ENCODE measurements at places on chromosomes 5 and 9.
A peak's percentile ranks its signal among the peaks of the same experiment; 100 is the strongest.

- no peak for DNase-seq
These were observed 34.1 kb upstream of the MSX2 start for GRCh38 chr5:174690271-174690670.

DNA sequence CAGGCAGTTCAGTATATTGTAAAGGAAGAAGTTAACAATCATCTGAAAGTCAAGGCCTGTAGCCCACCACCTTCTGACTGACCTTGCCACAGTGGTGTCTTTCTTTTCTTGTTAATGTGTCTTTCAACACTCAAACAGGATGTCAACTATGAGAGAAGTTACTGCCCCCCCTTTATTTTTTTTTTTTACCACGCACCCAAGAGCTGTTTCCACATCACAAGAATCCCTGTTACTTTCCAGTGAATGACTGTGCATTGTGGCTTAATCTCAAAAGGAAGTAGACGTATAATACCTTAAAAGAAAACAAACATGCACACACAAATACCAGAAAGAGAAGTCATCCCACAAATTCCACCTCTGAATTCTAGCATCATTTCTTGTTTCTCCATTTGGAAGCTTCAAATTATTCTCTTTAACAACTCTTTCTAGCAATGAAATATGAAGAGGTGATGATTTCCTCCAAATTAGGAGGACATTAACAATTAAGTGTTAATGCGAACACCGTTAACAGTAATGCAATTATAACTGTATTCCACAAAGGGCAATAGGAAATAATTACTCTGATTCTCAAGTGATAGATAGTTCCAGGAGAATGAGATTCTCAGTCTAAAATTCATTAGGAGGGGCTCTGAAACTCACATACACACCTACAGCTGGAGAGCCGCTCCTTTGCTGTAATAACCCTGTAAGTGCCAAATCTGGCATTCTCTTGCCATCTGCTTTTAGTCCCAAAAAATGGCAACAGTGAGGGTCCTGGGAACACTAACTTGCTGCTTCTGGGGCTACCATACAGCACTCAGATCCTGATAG, 201.0 kb downstream of the EFNA5 start:
- no peak for DNase-seq

DNA sequence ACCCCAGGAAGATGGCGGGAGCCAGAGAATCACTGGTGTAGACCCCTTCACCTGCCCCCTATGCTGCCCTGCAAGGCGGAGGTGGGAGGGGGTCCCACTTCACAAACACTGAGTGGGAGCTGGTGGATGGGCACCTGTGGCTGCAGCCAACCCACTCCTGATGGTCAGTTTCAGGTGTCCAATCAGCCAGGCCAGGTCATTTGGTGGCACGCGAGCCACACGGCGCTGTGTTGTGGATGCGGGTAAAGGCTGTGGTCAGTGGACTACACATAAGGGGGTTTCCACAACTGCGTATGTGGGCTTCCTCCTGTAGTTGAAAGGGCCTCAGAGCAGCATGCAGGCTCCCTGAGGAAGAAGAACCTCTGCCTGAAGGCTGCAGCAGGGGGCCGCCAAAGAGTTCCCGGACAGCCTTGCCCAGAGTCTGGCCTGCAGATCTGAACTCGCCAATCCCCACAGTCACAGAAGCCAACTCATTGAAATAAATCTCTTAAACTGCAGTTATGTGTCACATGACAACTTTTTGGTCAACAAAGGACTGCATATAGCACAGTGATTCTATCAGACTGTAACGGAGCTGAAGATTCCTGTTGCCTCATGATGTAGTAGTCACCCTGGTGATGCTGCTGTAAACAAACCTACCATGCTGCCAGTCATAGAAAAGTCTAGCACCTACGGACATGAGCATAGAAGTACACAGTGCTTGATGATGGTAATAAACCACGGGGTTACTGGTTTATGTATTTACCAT, 284.7 kb upstream of the IRX2 start:
- no peak for DNase-seq

GRCh38 chr9:89426384-89426961, 71.4 kb downstream of the SEMA4D start:
- DNase-seq: no peak

DNA sequence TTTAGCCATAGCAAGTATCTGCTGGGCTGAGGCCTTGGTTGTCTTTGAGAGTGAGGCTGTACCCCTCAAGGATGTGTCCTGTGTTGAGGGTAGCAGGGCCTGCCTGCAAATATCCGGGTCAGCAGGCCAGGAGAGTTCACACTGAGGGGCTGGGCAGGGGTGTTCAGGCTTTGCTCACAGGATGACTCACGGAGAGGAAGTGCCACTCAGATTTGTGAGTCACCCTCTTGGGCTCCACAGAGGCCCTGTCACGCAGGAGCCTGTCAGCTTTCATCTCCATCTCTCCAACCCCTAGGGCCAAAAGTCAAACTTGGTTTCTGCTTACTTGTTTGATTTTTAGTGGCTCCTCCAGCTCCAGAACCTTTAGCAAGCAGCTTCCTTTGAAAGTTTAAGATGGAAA, 211.5 kb downstream of the SEC61B start:
- DNase-seq: peak; percentile 33

GRCh38 chr5:2697446-2698200, 53.9 kb downstream of the IRX2 start:
- no peak for DNase-seq

DNA sequence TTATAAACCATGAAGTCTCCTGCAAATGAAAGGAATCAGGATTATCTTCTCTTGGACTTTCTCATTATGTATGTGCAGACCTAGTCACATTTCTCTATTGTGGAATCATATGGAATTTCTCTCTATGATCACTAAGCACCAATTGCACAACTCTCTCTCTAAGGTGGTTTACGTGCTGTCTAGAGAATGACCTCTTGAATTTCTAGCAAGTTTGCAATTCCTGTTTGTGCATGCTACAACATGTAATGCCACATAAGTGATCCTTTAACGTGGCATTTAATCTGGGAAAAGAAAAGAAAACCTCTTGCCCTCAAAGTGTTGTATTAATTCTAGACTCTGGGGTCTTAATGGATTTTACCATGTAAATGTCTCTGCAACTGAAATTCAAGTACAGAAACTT, 5.0 kb upstream of the PPP2R2B start:
- DNase-seq: no peak

- DNase-seq: no peak
These were observed 104.0 kb upstream of the ACTBL2 start for GRCh38 chr5:57586649-57587048.

DNA sequence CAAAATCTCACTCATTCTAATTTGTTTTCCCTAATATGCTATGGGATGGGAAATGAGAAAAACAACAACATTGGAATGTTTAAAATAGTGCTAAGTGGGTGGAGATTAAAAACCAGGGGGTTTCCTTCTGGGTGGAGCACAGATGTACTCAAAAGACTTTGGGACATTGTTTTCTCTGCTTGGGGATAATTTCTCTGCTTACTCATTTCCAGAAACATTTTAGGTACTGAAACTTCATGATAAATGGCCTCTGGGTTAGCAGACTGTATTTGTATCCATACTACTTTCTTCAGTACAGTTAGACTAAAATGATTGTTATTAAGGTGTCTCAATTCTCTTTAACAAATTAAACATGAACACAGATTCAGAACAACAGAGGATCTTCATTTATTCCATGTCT, 17.4 kb downstream of the ELOVL7 start:
- no peak for DNase-seq
